Mononuclear cell (primary cell): ENCODE measurements at places on chromosomes 12 and 14. TPM values are rescaled to one million over a fixed set of nuclear protein-coding genes. Genes with fewer than 3 reads are reported as not detected.

The OR6C75 gene
- total RNA-seq = under 0.01 TPM

The DIP2B gene
- 39.9 TPM for total RNA-seq

The MGST1 gene
- total RNA-seq = 15.6 TPM

The ALKBH2 gene
- 6.8 TPM for total RNA-seq

The OR4Q2 gene
- not detected for total RNA-seq

The TAS2R7 gene
- not detected for total RNA-seq

The PPTC7 gene
- total RNA-seq = 56.8 TPM

The EXOC3L4 gene
- not detected for total RNA-seq

The KCNK10 gene
- total RNA-seq = 0.10 TPM

The CMKLR1 gene
- 0.52 TPM for total RNA-seq

The ATL1 gene
- total RNA-seq = 5.7 TPM

The CLEC12A gene
- total RNA-seq = 33.7 TPM

The ETFBKMT gene
- 0.52 TPM for total RNA-seq

The HOXC11 gene
- not detected for total RNA-seq

The LRFN5 gene
- not detected for total RNA-seq

The CD69 gene
- 2,627 TPM for total RNA-seq

The CLEC2A gene
- not detected for total RNA-seq

The SLC2A3 gene
- 888 TPM for total RNA-seq

The SLC4A8 gene
- 3.3 TPM for total RNA-seq

The SPRYD4 gene
- total RNA-seq = 2.9 TPM

The TPPP2 gene
- not detected for total RNA-seq

The HOTAIR gene
- total RNA-seq = not detected

The NEK9 gene
- 33.3 TPM for total RNA-seq

The TSPAN8 gene
- not detected for total RNA-seq
